Bone marrow (tissue), 2 donors: ENCODE measurements at places on chromosomes 16 and 17.

GRCh38 chr17:31413081-31413799 is 21.8 kb downstream of the RAB11FIP4 start:
- DNase-seq, result no peak

DNA sequence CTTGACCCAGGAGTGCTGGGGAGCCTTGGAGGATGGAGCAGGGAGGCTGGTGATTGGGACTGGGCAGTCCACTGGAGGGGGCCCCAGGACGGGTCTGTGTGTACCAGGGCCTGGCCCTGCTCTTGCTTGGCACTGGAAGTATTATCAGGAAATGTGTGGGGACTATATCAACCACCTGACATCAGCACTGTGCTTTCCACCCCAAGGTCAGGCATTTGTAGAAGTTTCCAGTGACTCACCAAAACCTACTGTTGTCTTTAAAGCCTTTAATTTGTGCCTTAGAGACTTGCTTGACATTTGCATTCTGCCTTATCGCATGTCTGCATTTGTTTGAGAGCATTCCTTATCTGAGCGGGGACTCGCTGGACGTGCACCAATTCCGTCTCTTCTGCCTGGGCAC is 323.1 kb downstream of the FOXL1 start:
- DNase-seq, result no peak

DNA sequence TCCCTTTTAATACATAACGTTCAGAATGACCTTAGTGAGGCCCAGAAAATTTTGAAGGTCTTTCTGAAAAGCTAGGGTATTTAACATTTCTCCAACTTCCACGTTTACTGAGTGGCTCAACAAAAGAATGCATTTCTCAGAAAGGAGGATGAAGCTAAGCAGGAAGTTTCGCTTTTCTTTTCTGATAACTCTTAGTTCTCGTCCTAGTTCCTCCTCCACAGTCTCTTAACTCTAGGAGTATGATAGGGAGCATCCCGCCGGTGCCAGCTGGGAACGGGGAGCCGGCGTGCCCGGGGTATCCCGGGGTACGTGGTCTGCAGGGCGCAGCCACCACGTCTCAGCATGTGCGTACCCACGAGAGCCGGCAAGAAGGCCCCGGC is 363 bp downstream of the KARS1 start:
- no peak for DNase-seq

DNA sequence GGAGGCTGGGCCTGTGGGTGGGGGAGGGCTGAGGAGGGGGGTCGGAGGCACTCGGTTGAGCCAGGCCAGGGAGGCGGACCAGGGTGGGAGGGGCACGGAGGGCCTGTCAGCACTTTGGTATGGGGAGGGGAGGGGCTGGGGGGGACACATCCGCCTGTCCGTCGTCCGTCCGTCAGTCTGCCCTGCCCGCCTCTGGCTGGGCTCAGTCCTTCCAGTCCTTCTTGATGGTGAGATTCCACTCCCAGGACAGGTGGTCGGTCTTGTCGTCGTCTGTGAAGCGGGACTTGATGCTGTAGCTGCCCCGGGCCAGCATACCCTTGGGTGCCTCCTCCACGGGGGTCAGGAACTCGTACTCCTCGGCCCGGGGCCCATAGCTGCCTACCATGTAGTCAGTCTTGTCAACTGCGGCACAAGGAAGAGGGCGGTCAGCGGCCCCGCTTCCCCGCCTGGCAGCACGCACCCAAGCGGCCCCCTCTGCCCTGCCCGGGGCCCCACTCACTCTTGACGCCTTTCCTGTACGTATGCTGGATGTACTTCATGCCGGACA is 2.4 kb downstream of the ARHGDIA start:
- no peak for DNase-seq

GRCh38 chr17:50101346-50102163 is 6.4 kb downstream of the PDK2 start:
- no peak for DNase-seq
